RCC 7860 (cell line): ENCODE measurements at places on chromosomes 12 and 14.

GRCh38 chr12:106601031-106601430, 18.2 kb downstream of the RFX4 start:
- DNase-seq = no peak

DNA sequence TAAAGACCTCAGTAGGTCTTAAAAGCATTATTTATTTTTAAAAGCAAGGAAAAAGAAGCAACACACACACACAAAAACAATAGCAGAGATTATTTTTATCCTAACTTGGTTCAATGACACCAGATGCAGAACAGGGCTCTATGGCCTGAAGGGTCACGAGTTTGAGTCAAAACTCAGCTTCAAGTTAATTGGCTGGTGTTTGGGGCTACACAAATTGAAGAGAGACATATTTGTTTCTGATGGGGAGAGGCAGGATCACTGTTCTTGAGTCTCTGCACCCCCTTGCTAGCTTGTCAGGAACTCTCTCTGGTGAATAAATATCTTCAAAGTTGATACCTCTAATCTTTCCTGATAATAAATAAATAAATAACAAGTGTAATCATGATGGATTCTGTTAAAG, 466.1 kb downstream of the PRKD1 start:
- no peak for DNase-seq

- no peak for DNase-seq
These were observed 134.6 kb downstream of the PTPRR start for GRCh38 chr12:70785896-70786295.

DNA sequence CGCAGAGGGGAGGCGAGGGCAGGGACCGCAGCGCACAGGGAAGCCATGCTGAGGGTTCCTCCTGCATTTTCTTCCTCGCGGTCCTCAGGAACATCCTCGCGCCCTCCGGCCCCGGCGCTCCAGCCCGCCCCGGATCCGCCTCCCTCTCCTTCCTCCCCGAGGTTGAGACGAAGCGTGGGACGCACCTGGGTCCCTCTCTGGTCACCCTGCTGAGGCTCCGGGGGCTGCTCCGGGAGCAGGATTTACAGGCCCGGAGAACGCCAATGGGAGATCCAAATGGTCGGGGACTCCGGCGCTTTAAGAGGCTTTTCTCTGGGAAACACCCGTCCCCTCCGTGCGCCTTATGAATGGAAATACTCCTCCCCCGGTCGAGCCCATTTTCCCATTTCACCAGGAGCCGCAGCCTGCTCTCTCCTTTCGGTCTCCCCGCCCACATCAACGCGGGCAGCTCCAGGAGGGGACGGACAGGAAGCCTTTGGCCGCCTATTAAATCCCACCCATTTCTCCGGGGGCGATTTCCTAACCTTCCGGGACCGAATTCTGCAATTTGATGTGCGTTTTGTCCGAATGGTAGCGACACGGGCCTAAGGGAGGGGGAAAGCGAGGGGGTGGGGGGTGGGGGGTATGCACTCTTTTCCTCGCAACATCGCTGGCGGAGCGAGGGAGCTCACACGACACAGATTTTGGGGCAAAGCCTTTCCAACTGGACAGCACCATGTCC, at the start of gene UNC79:
Gene UNC79, plus strand, starts transcription at position 625 of the 721 bp plus-strand sequence. Its CDS starts 91 bp downstream, at position 716.
- DNase-seq = no peak

DNA sequence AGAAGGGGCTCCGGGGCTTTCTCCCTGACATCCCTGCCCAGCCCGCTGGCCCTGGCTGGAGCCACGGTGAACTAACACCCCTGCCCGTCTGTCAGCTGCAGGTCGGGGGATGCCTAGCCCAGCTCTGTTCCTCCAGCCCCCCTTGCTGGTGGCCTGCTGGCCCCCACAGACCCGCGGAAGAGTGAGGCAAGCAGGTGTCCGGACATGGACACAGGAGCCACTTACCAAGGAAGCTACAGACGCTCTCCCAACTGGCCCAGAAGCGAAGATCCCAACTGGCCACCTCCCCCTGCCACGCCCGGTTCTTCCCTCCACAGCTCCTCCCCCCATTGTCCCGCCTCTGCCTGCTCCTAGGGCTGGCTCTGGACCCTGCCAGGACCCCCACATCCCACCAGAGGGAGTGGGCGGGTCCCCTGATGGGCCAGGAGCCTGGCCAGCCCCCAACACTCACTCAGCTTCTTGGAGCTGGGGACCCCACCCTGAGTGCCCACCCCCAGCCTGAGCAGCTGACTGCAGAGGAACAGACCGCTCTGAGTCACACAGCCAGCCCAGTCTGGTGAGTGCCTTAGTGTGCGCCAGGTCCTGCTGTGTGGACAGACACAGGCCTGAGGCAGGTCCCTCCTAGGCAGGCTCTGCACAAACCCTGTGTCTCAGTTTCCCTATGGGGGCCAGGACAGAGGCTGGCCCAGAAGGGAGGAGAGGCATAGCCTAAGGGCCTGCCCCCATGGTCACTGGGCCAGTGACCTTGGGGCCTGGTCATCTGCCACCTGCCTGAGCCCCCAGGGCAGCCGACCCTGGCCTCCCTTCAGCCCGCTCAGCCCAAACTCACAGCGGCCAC, 7.7 kb downstream of the AHNAK2 start:
- peak; percentile 63 for DNase-seq

DNA sequence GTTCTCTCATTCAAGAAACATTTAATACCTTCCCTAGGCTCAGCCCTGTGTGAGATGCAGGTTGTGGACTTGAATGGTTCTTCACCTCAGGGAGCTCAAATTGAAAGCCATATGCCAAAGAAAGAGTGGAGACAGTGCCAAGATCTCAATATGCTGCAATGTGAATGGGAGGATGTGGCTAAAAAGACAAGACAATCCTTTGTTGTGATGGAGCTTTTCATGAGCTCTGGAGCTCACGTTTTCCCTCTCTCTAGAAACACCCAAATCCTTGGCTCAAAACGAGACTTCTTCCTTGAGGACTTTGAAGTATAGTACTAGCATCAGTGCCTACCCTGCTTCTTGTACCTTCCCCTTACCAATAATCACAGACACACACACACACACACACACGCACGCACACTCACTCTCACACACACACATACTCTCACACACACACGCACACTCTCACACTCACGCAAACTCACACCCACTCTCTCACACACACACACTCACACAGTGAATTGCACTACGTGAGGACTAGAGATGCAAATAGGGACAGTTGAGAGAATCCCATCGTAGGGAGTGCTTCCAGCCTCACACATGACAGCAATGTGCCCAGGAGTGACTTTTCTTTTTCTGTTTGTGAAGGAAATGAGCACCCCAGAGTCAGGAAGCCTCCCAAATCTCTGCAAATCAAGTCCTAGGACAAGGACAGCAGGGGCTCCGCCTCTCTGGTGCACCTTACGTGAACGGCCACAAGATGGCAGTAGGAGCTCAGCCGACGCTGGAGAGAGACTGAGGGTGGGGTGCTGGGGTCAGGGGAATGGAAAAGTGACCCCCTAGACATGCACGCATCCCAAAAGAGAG, 231.4 kb downstream of the PCNX1 start:
- no peak for DNase-seq

DNA sequence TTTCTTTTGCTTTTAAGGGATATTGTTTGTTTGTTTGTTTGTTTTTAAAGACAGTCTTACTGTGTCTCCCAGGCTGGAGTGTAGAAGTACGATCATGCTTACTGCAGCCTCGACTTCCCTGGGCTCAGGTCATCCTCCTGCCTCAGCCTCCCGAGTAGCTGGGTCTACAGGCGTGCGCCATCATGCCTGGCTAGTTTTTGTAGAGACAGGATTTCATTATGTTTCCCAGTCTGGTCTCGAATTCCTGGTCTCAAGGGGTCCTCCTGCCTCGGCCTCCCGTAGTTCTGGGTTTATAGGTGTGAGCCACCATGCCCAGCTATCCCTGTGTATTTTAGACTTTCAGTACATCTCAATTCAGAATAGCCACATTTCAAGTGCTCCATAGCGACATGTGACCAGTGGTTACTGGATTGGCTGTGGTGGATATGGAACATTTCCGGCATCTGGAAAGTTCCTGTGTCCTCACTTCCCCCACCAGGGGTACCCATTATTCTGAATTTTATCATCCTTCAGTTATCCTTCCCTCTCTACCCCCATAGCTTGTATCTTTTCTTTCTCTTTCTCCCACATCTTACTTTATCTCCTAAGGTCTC, 61.1 kb downstream of the HRK start:
- DNase-seq = no peak

GRCh38 chr12:100114574-100114973, 28.1 kb downstream of the BLTP3B start:
- no peak for DNase-seq

DNA sequence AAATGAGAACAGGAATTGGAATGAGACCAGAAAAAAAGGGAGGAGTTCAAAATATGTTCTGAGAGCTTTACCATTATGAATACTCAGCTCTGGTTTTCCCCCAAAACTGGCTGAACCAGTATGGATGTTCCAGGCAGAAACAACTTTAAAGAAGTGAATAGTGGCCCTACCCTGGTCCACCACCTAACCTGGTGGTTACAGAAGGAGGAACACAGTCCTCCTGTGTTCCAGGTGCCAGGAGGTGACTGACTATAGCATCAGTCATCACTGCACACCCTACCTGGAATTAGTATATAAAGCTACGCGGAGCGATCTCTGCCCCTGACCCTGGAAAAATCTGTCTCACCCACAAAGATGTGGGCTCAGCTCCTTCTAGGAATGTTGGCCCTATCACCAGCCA, at the start of gene A2ML1:
Gene A2ML1, plus strand, starts transcription at position 324 of the 400 bp plus-strand sequence. Its CDS starts 31 bp downstream, at position 355.
- no peak for DNase-seq

- DNase-seq = no peak
These were observed 319.4 kb upstream of the ATP2B1 start for GRCh38 chr12:90027889-90028634.

DNA sequence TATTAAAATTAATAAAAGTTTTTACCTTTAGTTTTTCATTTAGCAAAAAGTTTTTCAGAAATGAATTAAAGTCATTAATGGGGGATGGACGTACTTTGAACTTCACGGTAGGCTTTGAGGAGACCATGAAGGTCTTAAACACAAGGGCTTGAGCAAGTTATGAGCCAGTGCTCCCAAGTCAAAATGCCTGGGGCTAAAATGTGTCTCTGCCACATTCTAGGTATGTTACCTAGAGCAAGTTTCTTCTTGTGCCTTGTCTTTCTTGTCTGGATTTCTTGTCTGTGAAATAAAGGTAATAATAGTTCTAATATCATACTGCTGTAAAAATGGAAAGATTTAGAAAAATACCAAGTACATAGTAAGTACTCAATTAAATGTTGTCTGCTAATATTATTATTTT, 132.7 kb upstream of the USP15 start:
- DNase-seq = no peak

DNA sequence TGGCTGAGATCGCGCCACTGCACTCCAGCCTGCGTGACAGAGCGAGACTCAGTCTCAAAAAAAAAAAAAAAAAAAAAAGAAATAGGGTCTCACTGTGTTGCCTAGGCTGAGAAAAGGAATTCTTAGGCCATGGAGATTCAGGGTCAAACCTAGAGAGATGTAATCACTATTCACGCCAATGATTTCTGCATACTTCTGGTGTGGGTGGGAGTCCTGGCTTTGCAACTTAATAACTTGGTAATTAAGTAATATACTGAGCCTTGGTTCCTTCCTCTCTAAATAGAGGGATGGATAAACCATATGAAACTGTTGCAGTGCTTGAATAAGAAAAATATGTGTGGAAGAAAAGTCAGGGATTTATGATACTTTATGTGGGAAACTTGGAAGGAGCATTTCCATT, 2.7 kb downstream of the ZNF410 start:
- DNase-seq = no peak

- no peak for DNase-seq
These were observed 13.7 kb downstream of the TRIM9 start for GRCh38 chr14:51081209-51081608.

DNA sequence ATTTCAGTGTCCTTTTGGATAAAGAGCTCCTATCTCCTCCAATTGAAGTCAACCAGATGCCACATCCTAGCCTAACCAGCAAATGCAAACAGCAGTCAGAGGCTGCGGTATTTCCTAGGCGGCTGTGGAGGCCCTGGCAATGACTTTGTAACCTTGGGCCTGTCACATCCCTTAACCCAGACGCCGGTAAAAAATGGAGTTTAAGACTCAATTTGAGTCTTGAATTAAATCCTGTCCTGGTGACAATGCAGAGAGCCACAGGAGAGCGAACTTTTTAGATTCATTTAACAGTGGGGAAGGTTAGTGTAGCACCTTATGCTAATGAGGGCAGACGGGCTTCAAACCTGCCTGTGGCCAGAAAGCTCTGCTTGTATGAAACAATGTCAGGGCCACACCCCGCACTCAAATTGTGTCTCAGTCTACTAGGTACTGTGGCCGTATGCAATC, 1.3 kb downstream of the C12orf75 start:
- no peak for DNase-seq

- DNase-seq = no peak
These were observed 14.2 kb downstream of the TMEM63C start for GRCh38 chr14:77195766-77196165.

GRCh38 chr14:50762931-50763300, 68.0 kb downstream of the NIN start:
- DNase-seq = no peak

GRCh38 chr14:89728964-89729363, 225.6 kb downstream of the EFCAB11 start:
- peak; percentile 10 for DNase-seq

GRCh38 chr12:112846619-112847018, 55.1 kb downstream of the RPH3A start:
- DNase-seq = no peak

DNA sequence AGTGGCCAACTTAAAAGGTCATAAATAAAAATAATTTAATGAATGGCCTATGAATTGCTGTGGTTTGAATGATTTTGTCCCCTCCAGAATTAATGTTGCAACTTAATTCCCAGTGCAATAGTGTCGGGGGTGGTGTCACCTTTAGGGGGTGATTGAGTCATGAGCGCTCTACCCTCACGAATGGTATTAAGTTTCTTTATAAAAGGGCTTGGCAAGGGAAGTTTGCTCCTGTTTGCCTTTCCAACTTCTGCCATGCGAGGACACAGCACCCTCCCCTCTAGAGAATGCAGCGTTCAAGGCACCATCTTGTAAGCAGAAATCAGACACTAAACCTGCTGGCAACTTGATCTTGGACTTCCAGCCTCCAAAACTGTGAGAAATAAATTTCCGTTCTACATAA, 253.3 kb downstream of the ATXN7L3B start:
- no peak for DNase-seq

DNA sequence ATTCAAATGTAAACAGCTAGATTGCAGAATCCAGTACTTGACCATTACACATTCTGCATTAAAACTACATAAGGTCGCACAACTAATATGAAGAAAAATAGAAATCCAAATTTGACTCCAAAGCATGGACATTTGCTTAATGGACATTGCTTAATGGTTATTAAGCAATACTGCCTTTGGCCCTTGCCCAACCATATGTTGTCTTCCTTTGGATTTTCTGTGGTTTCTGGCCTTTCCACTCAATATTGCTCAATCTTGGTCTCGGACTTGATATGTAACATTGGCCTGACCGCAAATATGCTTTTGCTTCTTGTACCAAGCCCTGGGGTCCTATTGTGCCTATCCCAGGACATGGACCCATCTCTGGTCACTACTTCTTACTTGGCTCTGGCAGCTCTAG, 67.2 kb downstream of the PTPRR start:
- no peak for DNase-seq

- DNase-seq = no peak
These were observed 745 bp downstream of the PCK2 start for GRCh38 chr14:24094841-24095270.

GRCh38 chr12:123498126-123498825, 35.2 kb downstream of the RILPL1 start:
- no peak for DNase-seq
